ENCODE measurements at places on chromosomes 13 and 19.

DNA sequence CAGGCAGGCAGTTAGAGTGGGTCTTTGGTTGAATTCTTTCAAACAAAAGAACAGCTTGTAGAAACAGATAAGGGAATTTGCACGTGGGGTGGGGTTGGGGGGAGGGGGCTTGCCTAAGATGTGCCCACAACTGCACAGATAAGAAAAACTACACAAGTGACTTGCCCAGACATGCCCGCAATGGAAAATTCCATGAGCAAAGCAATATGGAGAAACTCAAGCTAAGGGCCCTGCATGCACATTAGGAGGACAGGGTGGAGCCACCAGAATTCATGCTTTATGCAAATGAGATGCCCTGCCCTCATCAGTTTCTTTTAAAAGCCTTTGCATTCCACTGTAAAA lies 755.6 kb upstream of the MIR17HG start:
- no peak for DNase-seq

- peak; percentile 51 for DNase-seq
These were observed 6.9 kb downstream of the MKNK2 start for GRCh38 chr19:2043961-2044708.

DNA sequence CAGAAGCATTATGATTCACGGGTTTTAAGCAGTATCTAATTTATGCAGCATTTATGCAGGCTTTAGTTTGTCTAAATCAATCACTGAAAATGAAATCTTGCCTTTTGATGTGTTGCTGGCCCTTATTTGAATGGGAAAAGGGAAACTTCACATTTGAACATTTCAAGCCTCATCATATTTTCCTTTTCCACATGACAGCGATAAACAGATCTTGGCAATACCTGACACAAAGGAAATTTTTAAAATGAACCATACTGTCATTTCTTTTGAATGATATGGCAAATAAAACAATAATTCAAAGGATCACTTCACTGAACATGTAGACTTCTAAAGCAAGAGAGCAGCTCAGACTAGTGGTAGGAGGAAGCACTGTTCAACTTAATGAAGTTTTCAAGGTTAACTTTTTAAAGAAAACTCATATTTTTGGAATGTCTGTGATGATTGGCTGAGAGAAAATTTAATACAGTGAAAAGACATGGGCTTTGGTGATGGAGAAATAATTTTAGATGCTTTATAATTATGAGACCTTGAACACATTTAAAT lies 198.1 kb downstream of the OXGR1 start:
- DNase-seq, result no peak

GRCh38 chr19:2237051-2237868 lies 636 bp downstream of the SF3A2 start:
- DNase-seq, result no peak

DNA sequence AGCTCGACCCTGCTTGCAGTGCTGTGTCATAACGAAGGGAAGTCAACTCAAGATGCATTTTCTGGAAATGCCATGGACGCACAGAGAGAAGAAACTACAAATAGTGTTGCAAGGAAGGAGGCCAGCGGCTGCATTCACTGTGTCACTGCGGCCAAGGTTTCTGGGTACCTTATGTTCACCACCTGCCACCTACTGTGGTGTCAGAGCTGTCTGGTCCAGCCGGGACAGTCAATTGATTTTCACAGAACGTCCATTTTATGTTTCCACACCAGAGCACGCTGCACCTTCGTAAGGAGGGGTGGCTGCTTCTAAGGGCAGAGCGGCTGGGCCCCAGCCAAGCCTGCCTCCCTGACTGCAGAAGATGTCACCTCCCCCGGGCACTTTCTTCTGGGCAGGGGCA lies 17.7 kb downstream of the TSHZ3 start:
- no peak for DNase-seq

DNA sequence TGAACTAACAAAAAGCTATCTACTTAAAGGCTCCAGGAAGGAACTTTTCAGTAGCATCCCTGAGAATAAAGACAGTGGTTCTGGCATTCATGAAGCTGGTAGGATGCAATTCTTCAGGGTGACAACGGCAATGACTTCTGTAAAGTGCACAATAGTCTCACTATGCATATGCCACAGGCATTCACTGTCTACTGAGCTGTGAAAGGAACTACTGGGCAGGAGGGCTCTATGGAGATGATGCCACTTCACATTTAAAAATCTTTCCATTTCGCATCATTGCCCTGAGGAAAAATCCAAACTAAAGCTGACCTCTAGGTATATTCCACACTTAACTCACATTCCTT lies 2020.6 kb upstream of the PCDH20 start:
- DNase-seq, result no peak

DNA sequence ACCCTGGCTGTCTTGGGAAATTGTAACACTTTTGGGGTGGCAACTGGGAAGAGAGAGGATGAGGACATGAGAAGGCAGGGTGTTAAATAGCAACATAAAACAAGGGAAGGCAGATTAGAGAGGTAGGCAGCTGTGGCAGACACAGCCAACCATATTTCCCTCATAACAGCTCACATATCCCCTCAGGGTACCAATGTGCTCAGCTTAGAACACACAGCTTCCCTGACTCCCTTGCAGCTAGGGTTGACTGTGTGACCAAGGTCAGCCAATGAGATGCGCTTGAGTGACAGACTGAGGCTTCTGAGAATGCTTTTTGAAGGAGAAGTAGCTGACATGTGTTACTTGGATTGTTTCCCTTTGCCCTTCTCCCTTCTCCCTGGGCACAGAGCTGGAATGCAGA lies 28.8 kb upstream of the SPATA13 start:
- DNase-seq, result no peak

DNA sequence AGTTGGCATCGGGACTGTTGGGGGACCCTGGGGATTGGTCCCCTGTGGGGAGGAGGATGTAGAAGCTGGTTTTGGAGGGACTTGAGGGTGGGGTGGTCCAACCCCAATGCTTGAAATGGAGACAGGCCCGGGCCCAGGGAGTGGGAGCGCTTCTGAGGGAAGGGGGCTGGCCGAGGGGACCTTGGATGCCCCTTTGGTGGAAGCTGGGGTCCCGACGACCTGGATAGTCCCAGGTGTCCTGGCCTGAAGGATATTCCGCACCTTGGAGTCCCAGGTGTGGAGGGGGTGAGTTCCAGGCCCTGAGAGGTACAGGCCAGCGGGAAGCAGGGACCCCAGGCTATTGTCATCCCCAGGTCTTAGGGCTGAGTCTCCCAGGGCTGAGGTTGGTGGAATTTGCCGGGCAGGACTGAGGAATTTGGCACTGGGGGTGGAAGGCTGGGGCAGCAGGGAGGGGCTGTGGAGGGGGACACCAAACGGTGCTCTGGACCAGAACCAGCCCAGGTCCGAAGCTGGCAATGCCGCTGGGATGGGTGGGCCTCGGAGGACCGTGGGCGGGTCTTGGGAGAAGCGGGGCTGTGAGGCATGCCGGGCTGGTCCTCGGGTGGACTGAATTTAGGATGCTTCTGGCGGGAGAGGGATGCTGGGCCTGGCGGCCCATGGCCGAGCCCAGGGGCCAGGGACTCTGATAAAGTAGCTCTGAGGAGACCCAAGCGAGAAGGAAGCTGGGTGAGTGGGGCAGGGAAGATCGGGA lies 1.8 kb downstream of the HDGFL2 start:
- DNase-seq, result no peak

All from ecto neural progenitor cell (in vitro differentiated cells).